Cerebellar nuclear complex (tissue), 1 donor: ENCODE measurements at places on chromosomes 1 and 21.

DNA sequence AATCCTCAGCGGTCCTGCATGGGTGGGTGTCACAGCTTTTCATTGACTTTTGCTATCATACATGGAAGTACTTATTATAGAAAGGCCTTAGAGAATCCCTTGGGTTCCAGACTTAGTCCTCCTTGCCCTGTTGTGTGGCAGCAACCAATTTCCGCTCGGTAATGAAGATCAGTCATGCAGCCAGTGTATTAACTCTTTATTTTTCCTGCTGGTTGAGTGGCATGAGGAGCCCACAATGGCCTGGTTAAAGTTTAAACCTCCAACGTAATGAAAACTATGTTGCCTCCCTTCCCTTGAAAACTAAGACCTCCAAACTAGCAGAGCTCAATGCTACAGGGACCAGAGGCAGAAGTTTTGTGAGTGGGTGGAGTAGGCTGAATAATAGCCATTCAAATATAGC is 20.0 kb downstream of the CITED4 start:
- DNase-seq: no peak

DNA sequence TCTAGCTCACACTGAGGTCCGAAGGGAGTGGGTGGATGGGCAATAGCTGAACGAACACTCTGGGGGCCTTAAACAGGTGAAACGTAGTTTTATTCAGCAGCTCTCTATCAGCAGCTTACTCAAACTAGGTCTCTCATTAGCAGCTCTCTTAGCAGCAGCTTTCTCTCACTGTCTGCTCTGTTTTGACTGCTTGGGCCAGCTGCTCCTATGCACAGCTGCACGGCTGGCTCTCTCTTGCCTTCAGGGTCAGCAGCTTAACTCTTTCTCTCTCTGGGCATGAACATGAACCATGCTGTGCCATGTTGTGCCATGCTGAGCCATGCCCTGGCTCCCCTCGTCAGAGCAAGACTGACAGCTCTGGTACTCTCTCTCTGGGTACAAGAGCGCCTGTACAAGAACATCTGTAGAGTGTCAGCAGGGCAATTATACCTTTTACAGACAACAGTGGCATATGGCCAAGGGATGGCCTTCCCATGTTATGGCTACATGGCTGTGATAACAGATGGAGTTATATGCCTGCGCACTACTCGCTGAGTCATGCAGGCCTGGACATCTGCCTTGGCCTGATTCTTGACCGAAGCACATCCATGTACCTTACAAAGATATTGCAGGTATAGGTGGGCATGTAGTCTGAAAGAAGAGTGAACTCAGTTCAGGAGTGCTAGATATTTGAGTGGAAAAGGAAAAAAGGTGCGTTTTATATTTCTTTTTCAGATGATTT is 152.4 kb downstream of the LEPR start:
- no peak for DNase-seq

DNA sequence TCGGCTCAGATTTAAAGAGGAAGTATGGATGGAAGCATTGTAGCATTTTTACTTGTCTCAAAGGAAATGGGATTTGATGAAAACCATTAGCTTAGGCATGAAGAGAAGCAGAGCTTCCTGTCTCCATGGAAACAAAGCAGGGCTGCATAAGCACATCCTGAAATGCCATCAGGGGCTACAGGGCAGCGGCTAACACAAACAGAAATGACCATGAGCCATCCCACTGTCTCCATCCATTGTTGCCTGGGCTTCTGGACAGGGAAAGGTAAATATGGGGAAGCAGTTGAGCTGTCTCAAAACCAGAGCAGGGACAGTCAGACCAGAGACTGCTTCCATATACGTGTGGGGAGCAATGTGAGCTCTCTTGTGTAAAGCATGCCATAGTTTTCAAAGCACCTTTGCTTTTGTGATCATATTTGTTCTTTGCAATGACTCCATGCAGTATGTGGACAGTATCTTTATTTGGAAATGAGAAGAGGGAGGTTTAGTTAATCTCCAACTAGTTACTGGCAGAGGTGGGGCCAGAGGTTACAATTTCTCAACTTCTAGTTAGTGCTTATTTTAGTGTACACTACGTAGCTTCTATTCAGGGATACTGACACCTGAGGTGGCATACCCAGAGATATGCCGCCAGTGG is 176.1 kb downstream of the CACNA1E start:
- no peak for DNase-seq

- no peak for DNase-seq
Observed at GRCh38 chr1:89085781-89086180, 20.8 kb upstream of the GBP1 start.

DNA sequence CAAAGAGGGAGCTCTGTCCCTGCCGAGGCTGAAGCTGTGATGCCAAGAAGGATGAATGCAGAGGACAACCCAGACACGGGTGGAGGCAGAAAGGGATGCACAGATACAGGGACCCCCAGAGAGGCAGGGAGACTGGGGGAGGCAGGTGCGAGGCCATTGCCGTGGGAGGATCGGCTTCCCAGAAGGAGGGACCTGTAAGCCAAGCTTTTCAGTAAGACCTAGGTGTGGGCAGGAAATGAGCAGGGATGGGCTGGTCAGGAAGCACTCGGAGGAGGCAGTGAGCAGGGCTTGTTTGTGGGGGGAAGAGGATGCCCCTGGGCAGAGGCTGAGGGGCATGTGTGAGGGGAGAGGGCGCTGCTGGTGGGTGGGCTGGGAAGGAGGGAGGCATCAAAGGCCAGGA is 67.7 kb upstream of the WNT4 start:
- DNase-seq: no peak

DNA sequence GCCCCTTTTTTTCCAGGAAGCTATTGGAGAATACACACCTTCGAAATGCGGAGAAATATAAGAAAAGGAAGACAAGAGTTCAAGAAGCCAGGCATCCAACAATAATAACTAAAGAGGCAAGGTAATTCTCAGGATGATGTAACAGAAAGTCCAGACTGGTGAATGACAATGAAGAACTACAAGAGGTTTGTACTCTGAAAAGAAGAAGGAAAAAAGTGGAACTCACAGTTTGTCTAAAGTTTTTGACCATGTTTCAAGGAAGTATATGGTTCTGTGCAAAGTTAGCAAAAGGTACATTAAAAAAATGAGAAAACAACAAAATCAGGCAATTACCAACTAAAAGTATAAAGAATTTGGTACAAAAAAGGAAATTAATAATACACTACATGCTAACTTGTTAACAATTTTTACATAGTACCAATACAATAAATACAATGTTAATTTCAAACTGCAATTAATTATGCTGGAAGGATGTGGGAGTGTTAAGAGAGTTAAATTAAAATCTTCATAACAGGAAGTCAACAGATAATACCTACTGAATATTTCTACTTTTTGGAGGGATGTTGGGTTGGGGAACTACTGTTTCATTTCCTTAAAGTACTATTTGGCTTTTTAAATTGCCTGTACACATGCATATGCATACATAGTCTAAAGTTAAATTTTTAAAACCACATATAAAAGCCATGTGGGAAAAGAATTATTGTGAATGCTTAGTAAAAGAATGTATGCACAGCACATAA is 12.9 kb upstream of the CD55 start:
- no peak for DNase-seq

GRCh38 chr1:235984041-235984825 is 80.7 kb downstream of the NID1 start:
- DNase-seq: no peak

DNA sequence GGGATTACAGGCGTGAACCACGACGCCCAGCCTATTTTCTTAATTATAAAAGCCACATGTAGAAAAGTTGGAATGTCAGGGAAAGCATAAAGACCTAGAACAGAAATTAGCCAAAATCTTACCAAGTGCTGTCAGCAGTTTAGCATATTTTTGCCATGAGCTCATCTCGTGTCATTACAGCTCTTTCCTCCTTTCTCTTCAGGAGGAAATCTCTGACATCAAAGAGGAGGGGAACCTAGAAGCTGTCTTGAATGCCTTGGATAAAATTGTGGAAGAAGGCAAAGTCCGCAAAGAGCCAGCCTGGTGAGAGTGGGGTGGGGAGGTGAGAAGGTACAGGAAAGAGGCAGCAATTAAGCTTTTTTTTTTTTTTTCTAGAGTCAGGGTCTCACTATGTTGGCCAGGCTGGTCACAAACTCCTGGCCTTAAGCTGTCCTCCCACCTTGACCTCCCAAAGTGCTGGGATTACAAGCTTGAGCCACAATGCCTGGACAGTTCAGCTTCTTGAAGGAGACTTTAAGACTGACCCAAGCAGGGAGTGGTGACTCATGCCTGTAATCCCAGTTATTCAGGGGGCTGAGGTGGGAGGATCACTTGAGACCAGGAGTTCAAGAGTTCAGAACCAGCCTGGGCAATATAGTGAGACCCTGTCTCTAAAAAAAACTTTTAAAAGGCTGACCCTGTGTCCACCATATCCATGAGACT is 8.4 kb upstream of the BGLAP start:
- no peak for DNase-seq

DNA sequence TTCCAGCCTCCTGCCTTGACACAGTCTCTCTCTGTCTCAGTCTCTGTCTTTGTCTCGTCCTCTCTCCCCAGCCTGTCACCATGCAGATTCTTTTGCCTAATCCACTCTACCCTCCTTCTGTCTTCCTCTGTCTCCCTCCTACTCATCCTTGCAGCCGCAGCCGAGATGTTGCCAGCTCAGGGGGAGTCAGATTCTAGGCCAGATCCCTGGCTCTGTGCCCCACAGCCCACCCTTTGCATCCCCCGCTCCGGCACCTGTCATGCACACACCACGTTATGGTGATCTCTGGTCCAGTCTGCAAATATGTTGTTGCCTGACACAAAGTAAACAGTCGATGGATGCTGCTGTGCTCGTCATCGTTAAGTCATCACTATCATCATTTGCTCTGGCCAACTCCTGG is 35.5 kb upstream of the IGSF21 start:
- no peak for DNase-seq

DNA sequence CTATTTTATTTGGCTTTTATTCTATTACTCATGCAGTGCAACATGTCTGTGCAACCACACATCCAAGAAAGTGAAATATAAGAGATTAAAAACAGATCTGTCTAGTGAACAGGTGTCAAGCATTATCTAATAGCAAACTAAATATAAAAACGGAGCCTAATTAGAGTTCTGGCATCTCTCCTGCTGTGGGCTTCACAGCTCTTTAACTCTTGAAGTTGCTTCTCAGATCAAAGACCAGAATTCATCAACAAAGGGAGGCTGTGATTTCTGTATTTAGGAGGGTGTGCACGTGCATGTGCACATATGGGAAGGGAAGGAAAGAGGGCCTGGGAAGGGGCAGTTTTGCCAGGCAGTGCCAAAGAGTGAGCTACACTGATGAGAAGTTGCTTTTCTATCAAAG is 81.0 kb downstream of the MIS18A start:
- DNase-seq: no peak

- no peak for DNase-seq
Observed at GRCh38 chr1:147647796-147648633, 22.3 kb downstream of the ACP6 start.

DNA sequence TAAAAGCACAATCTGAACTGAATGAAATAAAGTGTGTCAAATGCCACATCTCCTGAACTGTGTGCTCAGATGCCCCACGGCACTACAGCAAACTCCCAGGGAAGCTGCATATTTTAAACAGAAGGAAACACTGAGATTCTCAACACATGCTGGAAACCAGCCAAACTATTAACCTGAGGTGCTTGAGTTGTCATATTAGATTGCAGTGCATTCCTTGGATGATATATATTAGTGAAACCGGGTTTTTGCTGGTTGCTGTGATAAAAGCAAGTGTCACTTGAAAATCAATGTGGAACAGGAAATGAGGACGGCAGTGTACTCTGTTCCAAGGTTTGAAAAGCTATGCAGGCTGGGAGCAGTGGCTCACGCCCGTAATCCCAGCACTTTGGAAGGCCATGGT is 8.7 kb downstream of the SYNJ1 start:
- no peak for DNase-seq

GRCh38 chr1:118947790-118948189 is 40.4 kb downstream of the TBX15 start:
- no peak for DNase-seq

- DNase-seq: no peak
Observed at GRCh38 chr1:58266242-58266641, 280.3 kb downstream of the OMA1 start.

DNA sequence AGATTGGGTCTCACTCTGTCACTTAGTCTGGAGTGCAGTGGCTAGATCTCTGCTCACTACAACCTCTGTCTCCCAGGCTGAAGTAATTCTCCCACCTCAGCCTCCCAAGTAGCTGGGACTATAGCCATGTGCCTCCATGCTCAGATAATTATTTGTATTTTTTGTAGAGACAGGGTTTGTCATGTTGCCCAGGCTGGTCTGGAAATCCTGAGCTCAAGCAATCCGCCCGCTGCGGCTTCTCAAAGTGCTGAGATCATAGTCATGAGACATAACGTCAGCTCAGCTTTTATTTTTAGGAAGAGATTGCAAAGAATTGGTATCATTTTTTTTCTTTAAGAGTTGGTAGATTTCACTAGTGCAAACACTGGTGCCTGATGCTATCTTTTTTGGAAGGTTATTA is 244.9 kb downstream of the DSCAM start:
- DNase-seq: no peak

- DNase-seq: no peak
Observed at GRCh38 chr1:7743346-7743745, 27.8 kb upstream of the VAMP3 start.

GRCh38 chr1:218537122-218537913 is 192.2 kb downstream of the TGFB2 start:
- no peak for DNase-seq
